ENCODE measurements at places on chromosomes 12 and 14. TPM values are rescaled to one million over a fixed set of nuclear protein-coding genes. Genes with fewer than 3 reads are reported as not detected.

RPGRIP1 gene
- polyA plus RNA-seq: 110 TPM

SYCP3 gene
- polyA plus RNA-seq: 127 TPM

PROX2 gene
- polyA plus RNA-seq: 0.08 TPM

GRIP1 gene
- 14.0 TPM for polyA plus RNA-seq

TEX52 gene
- 11.4 TPM for polyA plus RNA-seq

ZBTB39 gene
- polyA plus RNA-seq: 15.3 TPM

DNA sequence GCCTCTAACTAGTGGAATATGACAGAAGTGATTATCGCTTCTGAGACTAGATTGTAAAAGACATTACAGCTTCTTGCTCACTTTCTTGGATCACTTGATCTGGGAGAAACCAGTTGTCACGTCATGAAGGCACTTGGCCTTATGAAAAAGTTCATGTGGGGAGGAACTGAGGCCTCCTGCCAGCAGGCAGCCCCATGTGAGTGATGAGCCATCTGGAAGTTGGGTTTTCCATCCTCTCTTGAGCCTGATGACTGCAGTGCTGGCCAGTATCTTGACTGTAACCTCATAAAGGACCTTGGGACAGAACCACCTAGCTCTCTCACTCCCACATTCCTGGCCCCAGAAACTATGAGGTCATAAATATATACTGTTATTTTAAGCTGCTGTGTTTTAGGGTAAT lies 28.0 kb downstream of the TTLL5 start:
- H3K4me1 ChIP-seq: no peaks in the 10 kb centered on the region
- no peak overlapping the region for H3K27ac ChIP-seq
- no peaks in the 10 kb centered on the region for H3K27me3 ChIP-seq
- no peaks in the 10 kb centered on the region for H3K36me3 ChIP-seq
- no peak for DNase-seq

- no peaks in the 10 kb centered on the region for H3K4me1 ChIP-seq
- H3K4me3 ChIP-seq: no peak overlapping the region
- H3K27ac ChIP-seq: no peak overlapping the region
Measured at GRCh38 chr14:78758333-78758732, 588.2 kb downstream of the NRXN3 start.

DNA sequence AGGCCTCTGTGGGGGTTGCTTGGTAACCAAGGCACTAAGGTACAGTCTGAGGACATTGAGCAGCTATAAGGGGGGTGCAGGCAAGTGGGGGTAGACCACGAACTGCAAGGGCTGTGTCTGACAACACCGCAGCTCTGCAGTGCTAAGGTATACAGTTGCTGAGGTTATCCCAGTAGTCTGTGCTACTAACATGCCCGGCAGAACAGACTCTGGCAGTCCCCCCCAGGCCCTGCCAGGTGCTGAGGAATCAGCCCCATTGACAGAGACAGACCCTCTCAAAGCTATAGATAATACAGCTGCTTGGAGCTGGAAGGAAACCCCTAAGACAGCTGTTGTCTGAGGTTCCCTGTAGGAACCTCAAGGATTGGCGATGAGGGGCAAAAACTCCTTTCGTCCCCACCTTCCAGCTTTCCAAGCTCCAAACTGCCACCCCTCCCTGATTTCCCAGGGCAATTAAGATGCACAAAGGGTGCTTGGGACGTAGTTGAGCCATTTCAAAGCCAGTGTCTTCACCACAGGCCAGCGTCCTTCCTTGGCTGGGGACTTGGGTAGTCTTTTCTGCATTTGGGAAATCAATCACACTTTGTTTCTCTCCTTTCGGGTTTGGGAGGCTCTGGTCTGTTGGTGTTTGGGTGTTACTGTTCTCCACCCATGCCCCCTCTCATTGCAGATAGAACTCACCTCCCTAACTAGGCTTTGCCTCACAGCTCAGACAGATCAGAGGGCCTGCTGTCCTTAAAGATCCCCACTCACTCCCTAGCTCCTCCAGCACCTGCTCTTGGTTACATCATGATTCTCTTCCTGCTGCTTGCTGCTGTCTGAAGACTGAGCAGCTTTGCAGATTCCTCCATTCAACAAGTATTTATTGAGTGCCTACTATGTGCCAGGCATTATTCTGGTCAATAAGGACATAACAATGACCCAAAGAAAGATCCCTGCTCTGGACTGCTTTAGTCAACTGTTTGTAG lies 2.0 kb upstream of the MYH7 start:
- no peaks in the 10 kb centered on the region for H3K36me3 ChIP-seq
- no peak overlapping the region for H3K4me3 ChIP-seq
- H3K27me3 ChIP-seq: no peaks in the 10 kb centered on the region
- DNase-seq: no peak
- H3K27ac ChIP-seq: no peak overlapping the region

DNA sequence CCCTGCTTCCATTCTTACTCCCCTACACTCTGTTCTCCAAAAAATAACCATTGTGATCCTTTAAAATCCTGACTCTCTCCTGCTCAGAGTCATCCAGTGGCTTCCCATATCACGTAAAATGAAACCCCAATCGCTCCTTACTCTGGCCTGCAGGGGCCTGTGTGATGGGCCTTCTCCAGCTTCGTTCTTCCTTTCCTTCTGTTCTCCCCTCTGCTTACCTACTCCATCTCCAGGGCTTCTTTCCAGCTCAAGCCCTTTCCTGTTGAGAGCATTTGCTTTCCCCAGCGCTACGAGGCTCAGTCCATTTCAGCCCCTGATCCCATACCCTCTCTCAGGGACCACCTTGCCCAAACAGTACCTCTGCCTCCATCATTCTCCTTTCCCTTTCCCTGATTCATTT lies 144.4 kb upstream of the ARHGAP5 start:
- DNase-seq: no peak
- peaks cover 9% of the 10 kb centered on the region for H3K4me1 ChIP-seq
- H3K27me3 ChIP-seq: no peaks in the 10 kb centered on the region
